ENCODE measurements at places on chromosomes 6 and 20.

DNA sequence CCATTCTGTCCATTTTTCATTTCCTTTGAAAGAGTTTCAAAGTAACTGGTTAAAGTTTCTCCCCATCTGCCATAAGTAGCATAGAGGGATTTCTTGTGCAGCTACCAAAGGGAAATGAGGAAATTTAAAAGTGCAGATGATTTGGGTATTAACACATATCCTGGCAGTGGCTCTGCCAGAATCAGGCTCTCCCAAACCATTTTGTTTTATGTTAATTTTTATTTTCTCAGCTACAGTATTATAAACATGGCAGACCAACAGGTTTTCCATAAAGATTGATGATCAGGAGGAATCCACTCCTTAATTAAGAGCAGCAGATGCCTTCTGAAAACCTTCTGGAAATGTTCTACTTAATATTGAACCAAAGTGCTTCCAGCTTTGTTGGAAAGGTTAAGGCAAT lies 13.9 kb downstream of the PLCB4 start:
- no peak for DNase-seq

DNA sequence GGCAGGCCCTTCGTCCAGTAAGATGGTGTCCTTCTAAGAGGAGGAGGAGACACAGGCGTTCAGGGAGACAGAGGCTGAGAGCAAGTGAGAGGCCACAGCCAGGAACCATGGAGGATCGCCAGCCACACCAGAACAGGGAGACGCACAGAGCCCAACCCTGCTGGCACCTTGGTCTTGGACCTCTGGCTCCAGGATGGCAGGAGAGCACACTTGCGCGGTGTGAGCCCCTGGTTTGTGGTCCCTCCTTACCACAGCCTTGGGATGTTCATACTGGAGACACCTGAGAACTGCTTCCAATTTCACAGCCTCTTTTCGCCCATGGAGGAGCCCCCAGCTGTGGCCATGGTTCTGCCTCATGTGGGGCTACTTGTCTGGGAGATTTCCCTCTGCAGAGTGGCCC lies 222.4 kb downstream of the DLL1 start:
- DNase-seq, result no peak

DNA sequence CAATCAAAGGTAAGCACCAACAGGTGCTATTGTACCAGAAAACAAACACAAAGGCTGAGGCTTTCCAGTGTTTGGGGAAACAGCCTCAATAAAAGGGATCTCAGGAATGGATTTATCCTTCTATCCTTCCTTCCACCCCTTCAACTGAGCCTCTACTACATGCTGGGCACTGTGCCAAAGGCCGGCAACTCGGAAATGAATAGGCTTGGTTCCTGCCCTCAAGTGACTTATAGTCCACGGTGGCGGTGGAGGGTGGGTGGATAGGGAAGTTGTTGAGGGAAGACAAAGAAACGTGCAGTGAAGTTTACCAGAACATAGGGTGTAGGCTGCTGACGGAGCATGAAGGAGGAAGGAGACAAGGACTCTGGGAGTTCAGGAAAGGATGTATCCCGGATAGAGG lies 73.4 kb upstream of the TAB2 start:
- no peak for DNase-seq

- no peak for DNase-seq
These were observed 818.0 kb downstream of the MAFB start for GRCh38 chr20:39871013-39871412.

DNA sequence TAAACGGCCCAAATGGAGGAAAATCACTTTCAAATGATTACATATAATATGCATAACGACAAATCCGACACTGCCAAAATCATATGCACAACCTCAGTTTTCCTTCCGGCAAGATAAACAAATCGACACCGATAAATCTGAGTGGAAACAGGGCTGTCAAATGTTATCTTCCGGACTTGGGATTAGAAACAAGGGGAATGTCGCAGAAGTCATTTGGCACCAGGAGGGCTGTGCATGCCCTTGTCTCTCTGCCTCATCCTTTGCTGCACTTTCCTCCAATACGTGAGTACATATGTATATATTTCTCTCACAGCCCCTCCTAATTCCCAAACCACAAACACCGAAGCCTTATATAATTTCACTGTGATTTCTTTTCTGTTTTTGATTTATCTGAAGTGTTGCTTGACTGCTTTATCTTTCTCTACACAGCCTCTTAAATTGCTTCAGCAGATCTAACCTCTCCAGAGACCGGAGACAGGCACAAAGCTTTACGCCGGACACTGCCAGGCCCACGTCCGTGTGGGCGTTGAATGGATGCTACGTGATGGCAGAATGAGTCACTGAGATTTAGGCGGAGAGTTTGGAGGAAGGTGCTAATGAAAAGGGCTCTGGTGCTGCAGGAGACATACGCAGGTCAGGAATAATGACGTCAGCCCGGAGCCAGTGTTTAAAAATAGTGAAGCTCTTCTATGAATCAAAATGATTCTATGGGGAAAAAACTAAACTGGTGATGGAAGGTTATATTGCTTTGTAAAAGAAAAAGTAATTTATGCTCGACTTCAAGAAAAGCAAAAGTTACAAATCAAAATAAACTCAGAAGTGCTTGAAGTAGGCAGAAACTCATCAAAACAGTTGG lies 21.0 kb upstream of the PRELID3B start:
- peak; percentile 76 for DNase-seq

- DNase-seq, result no peak
These were observed 77.5 kb upstream of the ESR1 start for GRCh38 chr6:151729829-151730495.

GRCh38 chr20:52958211-52958610 lies 13.9 kb upstream of the TSHZ2 start:
- no peak for DNase-seq

DNA sequence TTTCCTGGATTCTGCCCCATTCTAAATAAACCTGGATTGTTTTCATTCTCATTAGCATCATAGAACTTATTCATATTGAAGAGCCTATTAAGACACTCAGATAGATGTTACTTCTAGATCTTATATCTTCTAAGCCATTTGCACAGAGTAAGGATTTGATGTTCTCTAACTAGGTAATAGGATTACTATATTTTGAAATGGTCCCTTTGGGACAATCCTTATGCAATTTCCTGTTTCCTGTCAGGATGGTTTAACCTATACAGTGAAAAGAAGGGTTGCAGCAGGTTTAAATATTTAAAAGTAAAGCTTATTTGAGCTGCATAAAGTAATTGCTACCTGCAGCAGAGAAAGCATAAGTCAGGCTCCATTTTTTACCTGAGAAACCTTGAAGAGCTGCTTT lies 860.1 kb downstream of the TFAP2A start:
- no peak for DNase-seq

- peak; percentile 84 for DNase-seq
These were observed 35.6 kb upstream of the PRELID3B start for GRCh38 chr20:59078231-59078630.

DNA sequence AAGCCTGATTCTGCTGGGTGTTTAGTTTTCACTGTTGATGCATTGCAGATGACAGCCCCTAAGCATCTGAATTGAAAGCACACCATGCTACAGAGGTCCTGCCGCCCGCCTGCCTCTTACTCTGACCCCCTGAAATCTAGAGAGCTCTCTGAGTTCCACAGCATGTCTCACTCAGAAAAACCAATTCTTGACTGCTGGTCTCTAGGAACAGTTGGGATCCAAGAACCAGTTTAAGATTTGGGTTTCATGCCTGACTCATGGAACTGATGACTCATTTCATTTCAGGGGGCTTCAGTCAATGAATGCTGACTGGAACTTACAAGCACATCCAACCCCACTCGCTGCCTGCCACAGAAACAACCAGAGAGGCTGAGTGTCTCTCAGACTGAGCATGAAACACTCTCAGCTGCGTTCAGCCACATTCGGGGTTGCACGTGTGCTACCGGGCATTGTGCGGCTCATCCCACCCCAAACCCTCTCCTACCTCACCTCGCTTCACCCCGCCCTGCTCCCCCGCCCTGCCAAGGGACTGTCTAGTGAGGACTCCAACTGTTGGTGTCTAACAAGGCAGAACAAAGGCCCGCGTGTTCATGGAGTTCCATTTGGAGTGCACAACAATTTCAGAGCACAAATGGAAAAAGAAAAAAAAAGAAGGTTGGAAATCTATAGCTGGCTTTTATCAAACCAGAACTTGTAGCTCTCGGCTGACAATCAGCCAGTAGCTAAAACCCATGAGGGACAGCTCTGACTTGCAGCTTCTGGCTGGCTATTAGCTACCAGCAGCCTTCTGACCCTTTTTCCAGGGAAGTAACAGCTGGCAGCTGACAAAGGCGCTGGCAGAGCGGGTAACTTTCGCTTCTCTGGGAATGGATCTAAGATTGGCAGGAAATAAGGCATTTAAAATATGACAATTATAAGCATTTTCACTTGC lies 20.0 kb upstream of the TRAF3IP2 start:
- no peak for DNase-seq

GRCh38 chr20:45508068-45508886 lies 7.1 kb downstream of the SPINT3 start:
- no peak for DNase-seq

DNA sequence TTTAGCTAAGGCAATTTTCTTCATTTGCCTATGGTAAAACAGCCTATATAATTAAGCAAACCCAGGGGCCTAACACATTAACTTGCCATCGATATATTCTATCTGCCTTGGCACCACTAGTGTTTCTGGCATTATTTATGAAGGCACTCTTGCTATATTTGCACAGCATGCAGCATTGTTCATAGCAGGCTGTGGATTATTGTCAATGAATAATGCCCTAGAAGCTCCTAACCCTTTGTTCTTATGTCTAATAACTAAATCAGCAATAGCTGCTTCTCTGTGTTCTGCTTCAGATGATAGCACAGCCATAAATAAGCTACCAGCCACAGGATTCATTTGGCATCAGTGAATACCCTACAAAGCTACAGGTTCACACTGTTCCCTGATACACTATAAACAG lies 254.8 kb upstream of the STXBP5 start:
- peak; percentile 60 for DNase-seq

DNA sequence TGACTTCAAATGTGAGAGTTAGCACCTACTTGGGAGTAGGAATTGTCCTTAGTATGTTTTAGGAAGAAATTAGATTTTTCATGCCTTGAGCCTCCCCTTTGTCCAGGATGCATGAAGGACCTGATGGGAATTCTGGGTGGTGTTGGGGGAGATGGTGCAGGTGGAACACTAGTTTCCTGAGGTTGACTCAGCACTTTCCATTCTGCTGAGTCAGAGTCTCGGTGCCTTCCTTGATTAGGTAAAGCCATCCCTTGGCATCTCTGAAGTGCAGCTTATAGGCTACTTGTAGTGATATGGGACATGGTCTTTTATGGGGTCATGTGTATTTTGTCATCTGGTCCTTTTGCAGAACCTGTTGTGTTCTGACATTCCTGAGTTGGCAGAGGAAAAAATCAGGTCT lies 105.3 kb downstream of the PHACTR3 start:
- no peak for DNase-seq

DNA sequence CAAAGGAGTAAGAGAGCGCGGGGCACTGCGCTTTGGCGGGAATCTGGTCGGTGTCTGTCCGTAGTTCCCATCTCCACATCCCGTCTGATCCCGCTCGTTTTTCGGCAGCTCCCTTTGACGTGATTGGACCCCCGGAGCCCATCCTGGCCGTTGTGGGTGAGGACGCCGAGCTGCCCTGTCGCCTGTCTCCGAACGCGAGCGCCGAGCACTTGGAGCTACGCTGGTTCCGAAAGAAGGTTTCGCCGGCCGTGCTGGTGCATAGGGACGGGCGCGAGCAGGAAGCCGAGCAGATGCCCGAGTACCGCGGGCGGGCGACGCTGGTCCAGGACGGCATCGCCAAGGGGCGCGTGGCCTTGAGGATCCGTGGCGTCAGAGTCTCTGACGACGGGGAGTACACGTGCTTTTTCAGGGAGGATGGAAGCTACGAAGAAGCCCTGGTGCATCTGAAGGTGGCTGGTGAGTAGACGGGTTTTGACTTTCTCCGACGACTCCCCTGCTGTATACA lies 1.4 kb downstream of the BTN1A1 start:
- peak; percentile 39 for DNase-seq

DNA sequence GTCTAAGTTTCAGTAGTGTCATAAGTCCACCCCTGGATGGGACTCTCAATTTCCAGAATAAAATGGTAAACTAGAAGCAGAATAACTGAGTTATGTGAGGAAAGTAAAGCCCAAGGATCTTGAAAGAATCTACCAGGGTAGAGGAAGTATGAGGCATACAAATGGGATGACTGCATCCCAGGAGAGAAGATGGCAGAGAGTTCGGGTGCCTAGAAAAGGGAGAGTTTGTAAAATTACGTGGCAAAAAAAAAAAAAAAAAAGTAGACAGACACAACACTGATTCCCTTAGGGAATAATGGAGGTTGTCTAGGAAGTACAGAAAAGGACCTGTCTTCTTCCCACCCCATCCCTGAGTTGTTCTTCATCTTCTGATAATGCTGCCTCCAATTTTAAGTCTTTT lies 3.4 kb downstream of the GABBR1 start:
- DNase-seq, result no peak

DNA sequence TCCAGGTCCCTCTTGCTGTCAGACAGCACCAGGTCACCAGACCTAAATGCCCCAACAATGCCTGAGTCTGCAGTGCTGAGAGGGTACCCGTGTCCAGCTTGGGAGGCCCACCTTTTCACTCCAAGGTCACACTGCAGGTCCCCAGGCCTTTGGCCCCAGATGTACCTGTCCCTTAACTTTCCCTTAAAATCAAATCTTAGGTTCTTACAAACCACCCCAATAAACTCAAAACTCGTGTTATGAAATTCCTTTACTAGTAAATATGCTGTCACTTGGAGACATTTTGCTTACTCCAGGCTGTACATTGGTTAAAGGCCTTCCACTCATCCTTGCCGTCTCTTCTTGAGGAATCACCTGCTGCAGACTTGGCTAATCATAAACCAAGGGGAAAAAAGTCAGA lies 165.7 kb upstream of the RREB1 start:
- DNase-seq, result no peak

GRCh38 chr20:50724112-50724725 lies 7.2 kb upstream of the PARD6B start:
- DNase-seq, result no peak

- DNase-seq, result no peak
These were observed 8.6 kb upstream of the STX16 start for GRCh38 chr20:58642441-58642840.

DNA sequence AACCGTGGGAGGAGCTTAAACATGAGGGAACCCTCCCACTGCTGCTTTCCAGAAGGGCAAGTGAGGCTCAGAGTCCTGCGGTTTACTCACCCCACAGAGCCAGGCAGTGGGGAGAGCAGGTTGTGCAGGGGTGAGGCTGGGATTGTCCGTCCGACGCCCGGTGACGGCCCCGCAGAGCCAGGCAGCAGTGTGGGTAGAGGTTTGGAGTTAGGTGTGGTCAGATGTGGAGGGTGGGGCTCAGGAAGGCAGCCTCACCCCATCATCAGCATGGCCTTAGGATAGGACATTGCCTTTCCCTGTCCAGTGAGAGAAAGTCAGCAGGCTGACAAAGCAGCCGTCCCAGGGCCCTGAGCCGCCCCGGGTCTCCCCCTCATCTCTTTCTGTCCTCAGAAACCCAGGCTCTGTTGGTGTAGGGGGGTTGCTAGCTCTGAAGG lies 234.6 kb downstream of the DLL1 start:
- DNase-seq, result no peak

DNA sequence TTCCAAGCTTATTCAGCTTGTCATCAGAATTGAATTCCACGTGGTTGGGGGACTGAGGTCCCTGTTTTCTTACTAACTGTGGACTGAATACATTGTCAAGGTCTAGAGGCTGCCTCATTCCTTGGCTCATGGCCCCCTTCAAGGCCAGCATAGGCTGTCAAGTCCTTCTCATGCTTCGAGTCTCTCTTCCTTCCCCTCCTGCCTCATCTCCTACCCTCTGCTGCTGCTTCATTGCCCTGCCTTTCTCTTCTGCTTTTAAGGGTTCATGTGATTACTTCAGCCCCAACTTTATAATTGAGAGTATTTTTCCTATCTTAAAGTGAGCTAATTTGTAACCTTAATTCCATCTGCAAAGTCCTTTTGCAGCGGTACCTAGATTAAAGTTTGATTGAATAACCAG lies 27.6 kb upstream of the ZNF831 start:
- DNase-seq, result no peak

All from NCI-H146 (cell line).